Activated CD8-positive, alpha-beta memory T cell treated with anti-CD3 and anti-CD28 coated beads for 4 hours (primary cell): ENCODE measurements at places on chromosomes 12 and 14.

- DNase-seq: no peak
Observed at GRCh38 chr12:14216405-14217294, 148.8 kb upstream of the ATF7IP start.

GRCh38 chr12:5171701-5172100, 128.0 kb downstream of the KCNA5 start:
- no peak for DNase-seq

DNA sequence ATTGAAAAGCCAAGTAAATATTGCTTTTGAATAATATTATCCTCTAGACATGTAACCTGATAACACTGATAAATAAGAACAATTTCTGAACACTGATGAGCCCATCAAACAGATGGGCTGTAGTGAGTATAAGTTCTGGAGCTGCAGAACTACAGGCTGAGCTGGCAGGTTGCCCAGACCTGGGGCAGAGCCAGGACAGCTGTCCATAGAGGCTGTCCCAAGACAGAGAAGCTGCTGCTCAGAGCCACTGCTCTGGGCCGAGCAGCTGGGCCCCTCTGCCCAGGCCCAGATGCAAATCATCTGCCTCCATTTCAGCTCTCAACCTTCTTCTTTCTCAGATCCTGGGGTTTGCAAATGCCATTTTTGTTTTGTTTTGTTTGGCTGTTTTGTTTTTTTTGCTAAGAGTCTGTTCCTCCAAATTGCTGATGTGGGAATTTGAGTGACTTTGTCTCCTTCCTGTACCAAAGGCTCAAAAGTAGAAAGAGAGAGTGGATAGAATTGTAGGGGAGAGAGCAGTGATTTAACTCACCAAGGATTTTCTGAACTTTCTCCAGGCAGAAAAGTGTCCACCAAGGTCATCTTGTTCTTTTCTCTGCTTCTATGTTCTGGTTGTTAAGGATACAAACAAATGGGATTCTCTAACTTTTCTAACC, 4.0 kb upstream of the TESPA1 start:
- no peak for DNase-seq

- no peak for DNase-seq
Observed at GRCh38 chr12:82942991-82943401, 256.3 kb downstream of the TMTC2 start.

DNA sequence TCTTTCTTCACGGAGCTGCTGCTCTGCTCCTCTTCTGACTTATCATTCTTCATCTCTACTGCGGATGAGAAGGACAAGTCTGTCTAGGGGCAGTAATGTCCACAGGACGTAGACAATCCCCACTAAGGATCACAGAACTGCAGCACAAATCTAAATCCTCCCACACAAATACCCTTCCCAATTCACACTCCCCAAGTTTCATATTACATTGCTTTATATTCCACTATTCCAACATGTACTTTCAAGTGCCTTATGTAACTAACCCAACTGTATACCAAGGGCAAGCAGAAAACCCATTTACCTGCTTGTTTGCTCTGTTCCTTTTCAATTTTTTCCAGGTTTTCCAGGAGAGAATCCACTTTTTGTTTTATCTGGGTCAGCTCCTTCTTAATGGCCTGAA, 55.6 kb upstream of the OR5AU1 start:
- no peak for DNase-seq

DNA sequence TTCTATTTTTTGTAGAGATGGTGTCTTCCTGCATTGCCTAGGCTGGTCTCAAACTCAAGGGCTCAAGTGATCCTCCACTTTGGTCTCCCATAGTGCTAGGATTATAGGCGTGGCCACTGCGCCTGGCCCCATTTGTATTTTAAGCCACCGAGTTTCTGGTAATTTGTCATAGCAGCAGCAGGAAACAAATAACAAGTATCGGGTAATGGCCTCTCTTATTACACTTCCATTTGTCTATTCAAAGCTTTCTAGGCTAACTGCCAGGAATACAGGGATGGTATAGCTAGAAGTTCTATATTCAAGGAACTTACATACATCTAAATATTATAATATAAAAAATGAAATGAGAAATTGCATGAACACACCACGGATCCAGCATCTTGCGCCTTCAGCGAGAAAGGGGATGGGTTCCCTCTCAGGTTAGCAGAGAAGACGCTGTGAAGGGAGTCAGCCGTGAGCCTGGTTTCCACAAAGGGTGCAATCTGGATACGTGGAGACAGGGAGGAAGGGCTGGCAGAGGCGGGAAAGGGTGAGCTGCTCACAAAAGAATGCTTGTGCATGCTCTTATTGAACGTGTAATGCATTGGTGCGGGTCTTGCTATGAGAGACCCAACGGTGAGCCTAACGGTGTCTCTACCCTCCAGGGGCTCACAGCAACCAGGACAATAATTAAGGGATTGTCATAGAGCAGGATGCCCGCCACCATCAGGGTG, 9.5 kb downstream of the BDKRB1 start:
- DNase-seq: no peak

GRCh38 chr12:124174451-124175348, 120.2 kb upstream of the RFLNA start:
- DNase-seq: no peak

- DNase-seq: no peak
Observed at GRCh38 chr14:59363531-59364226, 101.5 kb downstream of the GPR135 start.

DNA sequence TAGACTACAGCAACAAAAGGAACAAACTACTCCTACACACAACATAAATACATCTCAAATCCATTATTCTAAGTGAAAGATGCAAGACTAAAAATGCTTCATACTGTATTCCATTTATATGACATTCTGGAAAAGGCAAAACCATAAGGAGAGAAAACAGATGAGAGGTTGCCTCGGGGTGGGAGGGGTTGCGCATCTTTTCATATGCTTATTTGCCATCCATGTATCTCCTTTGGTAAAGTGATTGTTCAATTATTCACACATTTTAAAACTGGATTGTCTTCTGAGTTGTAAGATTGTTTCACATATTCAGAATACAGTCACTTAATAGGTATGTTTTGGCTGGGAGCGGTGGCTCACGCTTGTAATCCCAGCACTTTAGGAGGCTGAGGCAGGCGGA, 5.1 kb upstream of the TMEM263 start:
- no peak for DNase-seq

GRCh38 chr12:129459886-129460285, 443.9 kb downstream of the TMEM132D start:
- DNase-seq: no peak

- DNase-seq: no peak
Observed at GRCh38 chr14:84409435-84409834, 1120.5 kb upstream of the FLRT2 start.

GRCh38 chr12:11681207-11681606, 31.7 kb downstream of the ETV6 start:
- no peak for DNase-seq

DNA sequence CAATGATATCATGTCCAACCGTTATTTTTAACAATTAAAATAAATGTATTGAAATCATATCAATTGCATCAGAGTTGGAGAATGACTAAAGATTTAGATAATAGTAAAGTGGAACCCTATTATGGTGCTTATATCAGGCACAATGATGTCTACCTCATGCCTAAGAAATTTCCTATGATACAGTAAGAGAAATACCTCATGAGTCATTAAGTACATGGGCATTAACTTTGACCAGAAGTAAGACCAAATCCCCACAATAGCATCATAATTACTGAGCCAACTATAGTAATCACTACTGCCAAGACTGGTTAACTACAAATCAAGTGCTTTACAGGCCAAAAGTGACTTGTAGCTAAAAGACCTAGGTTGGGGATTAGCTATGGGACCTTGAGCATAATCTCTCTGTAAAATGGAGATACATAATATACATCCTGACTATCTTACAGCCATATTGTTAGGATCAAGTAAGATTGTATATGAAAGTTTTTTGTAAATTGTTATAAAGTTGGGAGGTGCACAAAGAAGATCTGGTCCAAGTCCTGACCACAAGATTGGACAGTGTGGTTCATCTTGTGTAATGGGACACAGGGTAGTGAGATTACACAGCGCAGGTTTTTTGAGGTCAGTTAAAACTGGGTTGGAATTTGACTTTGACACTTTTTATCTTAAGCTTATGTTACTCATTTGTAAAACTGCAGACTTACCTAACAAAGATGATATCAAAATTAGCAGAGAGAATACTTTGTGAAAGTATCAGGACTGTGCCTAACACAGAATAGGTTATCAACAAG, 60.5 kb downstream of the ERGIC2 start:
- no peak for DNase-seq

- no peak for DNase-seq
Observed at GRCh38 chr12:50665170-50665569, 98.7 kb upstream of the ATF1 start.

GRCh38 chr14:72196237-72197015, 264.2 kb downstream of the RGS6 start:
- DNase-seq: no peak

DNA sequence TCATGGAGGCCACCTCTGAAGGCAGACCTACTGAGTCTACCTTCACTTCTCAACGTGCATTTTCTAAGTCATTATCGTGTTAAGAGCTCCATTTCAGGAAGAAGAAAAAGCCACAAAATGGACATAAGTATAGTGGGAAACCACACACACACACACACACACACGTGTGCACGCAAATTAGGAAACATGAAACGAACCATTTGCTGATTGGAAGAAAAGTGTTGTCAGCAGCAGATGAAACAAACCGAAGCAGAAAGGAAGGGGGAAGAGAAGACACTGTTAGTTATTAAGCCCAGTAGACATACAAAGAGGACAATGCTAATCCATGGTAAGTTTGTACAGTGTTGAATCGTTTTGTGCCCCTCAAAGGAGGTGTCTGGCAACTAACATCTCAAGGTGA, 9.9 kb upstream of the VPS33A start:
- no peak for DNase-seq

DNA sequence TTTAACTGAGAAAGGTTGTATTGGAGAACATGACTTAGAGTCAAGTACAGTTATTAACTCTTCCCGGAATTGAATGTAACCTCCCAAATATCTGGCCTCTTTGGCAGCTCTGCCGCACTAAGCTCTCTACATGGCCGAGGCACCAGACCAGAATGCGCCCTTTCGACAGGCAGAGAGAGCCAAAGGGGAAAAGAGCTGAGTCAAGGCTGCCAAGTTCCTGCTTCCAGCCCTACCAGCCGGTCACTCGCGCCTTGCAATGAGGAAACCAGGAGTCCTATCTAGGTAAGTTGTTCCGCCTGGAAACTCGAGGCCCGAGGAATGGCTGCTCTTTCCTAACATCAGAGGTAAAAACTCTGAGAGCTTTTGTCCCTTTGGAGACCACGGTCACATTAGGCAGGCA, 172.2 kb downstream of the BRMS1L start:
- no peak for DNase-seq

DNA sequence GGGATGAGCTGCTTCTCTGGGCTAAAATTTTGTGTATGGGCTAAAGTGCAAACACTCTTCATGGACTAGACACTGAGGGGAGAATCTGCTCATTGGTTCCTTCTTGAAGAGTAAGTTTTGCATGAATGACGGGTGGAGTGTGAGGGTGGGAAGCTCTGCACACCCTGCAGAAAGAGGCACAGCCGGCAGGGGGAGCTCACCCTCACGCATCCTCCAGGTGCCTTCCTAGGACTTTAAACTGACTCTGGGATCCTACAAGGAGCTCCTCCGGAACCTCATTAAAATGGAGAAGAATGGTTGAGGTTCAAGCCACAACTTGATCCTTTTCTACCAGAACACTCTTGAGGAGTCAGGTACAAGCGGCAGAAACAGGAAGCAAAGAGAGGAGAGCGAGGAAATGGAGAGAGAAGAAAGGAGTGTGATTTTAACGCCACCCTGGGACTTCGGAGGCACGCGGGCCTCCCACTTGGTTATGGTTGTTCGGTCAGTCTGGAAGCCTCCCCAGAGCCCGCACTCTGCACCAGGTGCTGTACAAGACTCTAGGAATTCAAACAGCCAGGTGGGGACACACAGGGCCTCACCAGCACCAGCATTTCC, 87.5 kb downstream of the SETD3 start:
- no peak for DNase-seq

DNA sequence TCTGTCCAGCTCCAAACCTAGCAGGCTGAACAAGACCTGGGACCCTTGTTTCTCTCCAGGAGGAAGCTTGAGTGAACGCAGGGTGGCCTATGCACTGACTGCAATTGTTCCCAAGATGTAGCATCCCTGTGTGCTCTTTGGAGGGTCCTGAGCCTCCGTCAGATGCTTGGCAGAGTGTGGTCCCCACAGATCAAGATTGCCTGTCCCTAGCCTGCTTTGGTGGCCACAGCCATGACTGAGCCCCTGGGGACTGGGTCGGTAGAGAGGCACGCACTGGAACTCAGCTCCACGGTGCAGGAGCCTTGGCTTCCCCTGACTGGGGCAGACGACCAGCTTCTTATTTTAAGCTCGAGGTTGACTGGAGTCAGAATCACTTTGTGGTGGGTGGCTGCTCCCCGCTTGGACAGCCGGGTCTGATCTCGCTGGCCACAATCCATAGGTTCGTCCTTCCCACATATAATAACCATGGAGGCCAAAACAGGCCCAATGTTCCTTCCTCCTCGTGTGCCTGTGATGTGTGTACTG, 97.8 kb downstream of the LGMN start:
- DNase-seq: no peak

- no peak for DNase-seq
Observed at GRCh38 chr14:90740081-90740480, 76.1 kb downstream of the TTC7B start.

DNA sequence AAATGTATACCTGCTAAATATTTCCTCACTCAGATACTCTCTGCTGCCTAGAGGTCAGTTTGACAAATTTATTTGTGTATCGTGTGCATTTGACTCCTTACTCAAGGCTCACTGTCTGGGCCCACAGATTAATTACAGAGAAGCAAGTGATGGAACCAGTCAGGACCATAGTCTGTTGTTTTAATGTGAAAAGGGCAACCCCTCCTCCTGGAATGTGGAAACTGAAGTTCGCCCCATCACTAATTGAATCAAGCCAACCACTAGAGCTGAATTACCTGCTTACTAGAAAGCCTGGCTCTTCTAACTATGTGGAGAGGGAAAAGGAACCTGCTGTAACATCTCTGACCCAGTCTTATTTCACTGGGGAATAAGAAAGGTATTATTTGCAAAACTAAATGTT, 199.9 kb upstream of the KRR1 start:
- DNase-seq: no peak

- no peak for DNase-seq
Observed at GRCh38 chr12:118727196-118727978, 254.0 kb upstream of the SRRM4 start.

DNA sequence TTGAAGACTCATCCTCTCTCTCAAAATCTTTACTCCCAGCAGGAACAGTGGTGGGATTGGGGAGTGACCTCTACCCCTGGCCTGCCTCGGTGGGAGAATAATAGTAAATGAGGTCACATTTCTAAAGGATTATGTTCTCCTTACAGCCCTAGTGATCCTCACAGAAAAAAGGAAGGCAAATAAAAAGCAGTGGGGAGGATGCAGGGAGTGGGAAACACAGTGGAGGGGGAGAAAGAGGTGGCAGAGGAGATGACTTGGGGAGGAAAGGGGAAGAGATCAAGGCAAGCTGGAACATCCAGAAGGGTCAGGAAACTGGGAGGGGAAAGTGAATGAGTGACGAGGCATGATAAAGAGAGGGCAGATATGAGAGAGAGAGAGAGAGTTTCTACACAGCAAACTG, 8.3 kb upstream of the SYNDIG1L start:
- DNase-seq: no peak

GRCh38 chr14:96999654-97000155, 202.5 kb downstream of the VRK1 start:
- no peak for DNase-seq
